ENCODE measurements at places on chromosomes 7 and 10.

DNA sequence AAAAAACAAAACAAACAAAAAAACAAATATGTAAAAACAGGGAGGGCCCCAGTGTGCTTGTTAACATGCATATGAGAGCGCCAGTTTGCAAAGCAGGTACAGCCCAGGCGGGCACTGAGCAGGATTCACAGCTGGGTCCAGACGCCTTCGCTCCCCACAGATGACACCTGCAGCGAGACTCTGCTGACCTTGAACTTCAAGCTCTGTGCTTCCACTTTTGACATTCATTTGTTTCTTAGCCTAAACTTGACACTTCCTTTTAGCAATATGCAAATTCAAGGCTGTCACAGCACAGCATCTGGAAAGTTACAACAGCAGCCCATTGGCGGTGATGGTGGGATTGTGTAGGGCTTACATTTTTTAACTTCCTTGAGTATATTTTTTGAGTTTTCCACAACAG lies 88.8 kb upstream of the TNS3 start:
- DNase-seq: no peak

- DNase-seq: no peak
Observed at GRCh38 chr7:75888464-75889222, 9.8 kb downstream of the RHBDD2 start.

DNA sequence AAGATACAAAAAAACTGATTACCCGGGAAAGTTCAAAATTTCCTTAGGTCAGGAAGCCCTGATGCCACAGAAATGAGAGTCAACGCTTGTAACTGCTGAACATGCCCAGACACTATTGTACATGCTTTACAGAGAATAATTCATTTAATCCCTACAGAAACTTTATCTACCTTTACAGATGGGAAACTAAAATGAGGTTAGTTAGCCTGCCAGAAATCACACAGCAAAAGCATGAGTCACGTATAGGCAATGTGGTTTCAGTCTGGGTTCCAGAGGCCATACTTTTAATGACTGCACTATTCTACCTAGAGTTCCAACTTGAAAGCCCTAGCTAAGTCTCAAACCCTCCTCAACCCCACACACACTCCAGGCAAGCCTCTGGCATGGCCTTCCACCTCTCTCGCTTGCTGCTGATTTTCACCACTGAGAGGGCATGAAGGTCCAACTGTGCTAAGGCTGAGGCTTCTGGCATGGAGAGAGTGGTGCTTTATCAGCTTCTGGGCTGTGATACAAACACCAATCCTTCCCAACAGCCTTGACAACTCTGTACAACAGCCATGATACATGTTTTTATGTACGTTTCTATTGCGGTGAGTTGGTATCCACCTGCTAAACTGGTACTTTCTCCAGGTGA lies 1011.2 kb upstream of the GHITM start:
- DNase-seq: no peak

- no peak for DNase-seq
Observed at GRCh38 chr10:117750616-117751015, 208.1 kb downstream of the EMX2 start.

- DNase-seq: no peak
Observed at GRCh38 chr10:60733517-60733822, 44.8 kb upstream of the CDK1 start.

- no peak for DNase-seq
Observed at GRCh38 chr10:34172936-34173533, 642.1 kb downstream of the PARD3 start.

GRCh38 chr10:128008521-128009250 lies 101.8 kb downstream of the PTPRE start:
- no peak for DNase-seq

DNA sequence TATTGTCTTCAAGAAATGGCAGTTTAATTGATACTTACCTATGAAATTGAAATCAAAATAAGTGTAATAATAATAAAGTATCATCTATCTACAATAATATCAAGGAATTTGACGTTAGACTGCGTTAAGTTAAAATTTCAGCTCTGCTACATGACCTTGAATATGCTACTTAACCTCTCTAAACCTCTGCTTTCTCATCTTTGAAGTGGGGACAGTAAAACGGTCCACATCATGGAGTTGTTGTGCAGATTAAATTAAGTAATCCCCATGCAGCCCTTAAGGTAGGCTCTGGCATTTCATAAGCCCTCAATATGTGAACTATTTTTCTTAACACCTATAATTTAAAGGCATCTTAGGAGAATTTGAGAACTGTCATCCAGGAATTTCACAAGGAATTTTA lies 252.4 kb upstream of the PHF14 start:
- DNase-seq: no peak

DNA sequence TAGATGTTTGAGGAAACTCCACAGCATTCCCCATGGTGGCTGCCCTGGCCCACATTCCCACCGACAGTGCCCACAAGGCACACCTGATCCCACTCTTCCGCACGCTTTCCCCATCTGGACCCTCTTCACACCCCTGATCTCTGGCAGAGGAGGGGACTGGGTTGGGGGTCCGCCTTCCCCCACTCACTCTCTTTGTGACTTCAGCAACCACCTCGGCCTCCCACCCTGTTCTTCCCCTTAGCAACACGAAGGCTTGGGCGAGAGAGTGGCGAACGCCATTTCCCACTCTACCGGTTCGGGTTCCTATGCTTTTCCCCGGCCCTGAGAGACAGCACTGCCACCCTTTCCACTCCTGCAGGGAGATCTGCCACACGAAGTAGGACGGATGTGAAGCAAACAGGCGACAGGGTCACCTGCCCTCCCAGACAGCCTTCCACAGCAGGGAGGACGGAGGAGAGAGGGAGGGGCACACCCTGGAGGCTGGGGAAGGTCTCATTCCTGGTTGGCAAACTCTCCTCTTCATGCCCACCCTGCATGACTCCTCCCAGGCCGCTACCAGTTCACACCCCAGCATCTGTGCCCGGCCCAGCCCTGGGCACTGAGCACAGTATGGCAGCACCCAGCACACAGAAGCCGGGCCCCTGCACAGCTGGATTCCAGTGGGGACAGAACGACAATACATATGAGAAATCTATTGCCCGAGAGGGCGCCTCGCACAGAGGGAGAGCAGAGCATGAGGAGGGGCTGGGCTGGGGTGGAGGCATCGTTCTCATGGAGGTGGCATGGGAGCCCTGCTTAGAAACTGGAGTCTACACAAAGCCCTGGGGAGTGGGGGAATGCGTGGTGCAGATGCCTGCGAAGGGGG lies 93.5 kb downstream of the PAXIP1 start:
- no peak for DNase-seq

DNA sequence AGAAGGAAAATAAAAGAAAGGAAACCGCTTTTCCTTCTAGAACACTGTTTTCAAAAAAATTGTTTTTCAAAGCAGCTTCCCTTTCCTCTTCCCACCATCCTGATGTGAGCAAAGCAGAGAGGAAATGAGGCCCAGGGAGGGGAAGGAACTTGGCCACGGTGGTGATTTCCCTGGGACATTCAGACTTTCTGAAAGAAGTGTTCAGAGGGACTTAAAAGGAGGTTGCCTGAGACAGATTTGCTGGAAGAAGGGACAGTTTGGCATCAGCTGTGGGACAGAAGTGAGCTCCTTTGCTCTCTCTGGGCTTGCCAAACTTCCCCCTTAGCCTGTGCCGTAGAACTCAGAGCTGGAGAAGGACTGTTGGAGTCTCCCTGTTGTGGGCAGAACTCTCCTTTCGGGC lies 30.3 kb downstream of the ADCYAP1R1 start:
- DNase-seq: no peak

GRCh38 chr10:97097084-97097433 lies 88.7 kb downstream of the SLIT1 start:
- DNase-seq: no peak

- no peak for DNase-seq
Observed at GRCh38 chr7:130891254-130892094, 157.5 kb upstream of the KLF14 start.

DNA sequence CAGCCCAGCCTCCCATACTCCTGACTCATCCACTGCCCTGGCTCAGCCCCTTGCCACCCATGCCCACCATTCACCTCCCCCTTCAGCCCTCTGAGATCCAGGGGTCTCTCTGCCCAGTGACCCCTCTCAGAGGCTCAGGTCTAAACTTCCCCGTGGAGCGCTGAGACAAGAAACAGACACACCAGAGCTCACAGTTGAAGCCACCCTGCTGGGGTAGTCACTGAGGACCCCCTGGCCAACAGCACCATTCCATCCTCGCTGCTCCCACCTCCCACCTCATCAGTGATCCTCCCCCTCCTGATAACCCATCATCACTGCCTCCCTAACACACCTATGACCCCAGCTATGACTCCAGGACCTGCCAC lies 100.7 kb downstream of the GRID1 start:
- DNase-seq: no peak

DNA sequence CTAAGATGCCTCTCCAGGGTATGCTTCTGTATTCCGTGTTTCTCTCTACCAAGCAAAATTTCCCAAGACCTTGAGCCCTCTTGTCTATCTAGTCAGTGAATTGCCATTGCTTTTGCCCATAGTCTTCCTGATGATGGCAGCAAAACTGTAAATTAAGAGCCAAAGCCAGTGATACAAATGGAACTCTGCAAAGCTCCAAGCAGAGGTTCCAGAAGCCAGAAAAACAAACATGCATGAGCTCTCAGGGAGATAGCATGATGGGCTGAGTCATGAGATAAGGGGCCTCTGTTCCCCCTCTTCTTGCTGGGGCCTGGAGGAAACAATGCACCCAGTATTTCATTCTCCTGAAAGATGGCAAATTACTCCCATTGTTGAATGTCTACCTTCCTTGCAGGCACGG lies 24.7 kb downstream of the LSMEM1 start:
- no peak for DNase-seq

GRCh38 chr7:6554848-6555247 lies 3.6 kb upstream of the GRID2IP start:
- DNase-seq: no peak

DNA sequence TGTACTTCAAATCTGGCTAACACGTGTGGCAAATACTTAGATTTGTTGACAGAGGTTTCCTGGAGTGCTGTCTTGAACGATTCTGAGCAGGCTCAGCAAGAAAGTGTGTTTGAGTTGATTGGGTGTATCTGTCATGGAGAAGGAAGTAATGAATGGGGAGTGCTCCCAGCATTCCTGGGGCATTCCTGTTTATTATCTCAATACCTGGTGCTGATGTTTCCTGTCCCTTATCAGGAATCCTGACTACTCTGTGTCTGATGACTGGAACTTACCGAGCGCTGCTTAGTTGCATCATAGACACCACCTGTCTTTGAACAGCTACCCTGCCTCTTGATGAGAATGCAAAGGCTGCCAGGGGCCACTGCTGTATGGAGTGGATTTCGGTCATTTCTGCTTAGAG lies 41.0 kb upstream of the TMEM248 start:
- DNase-seq: no peak

DNA sequence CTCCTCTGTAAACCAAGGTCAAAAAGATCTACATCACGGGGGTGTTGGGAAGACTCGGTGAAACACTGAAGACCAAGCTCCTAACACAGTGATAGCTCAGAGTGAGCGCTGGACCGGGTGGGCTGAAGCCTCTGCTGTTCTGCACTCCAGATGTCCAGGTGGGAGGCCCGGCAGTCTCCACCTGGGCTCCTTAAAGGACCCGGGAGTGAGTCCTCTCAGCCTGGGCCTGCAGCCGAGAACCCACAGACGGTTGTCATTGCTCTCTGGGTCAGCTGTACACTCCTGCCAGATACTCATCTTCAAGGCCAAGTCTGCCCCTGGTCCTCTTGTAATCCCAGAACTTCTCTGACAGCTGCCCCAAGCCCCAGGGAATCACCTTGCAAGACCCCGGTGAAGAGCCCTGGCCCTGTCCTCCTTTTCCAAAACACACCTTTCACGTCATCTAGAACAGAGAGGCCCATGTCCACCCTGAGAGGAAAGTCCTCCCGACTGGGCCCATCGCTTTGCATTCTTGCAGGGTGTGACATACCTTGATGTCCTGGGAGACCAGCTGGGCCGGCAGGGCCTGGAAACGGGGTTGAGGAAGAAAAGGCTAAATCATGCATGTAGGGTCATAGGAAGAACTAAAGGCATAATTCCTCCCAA lies 43.7 kb downstream of the COL17A1 start:
- no peak for DNase-seq

GRCh38 chr10:112160834-112161233 lies 22.7 kb downstream of the GPAM start:
- no peak for DNase-seq

GRCh38 chr10:46240684-46241565 lies 45.9 kb upstream of the ANTXRL start:
- DNase-seq: no peak

DNA sequence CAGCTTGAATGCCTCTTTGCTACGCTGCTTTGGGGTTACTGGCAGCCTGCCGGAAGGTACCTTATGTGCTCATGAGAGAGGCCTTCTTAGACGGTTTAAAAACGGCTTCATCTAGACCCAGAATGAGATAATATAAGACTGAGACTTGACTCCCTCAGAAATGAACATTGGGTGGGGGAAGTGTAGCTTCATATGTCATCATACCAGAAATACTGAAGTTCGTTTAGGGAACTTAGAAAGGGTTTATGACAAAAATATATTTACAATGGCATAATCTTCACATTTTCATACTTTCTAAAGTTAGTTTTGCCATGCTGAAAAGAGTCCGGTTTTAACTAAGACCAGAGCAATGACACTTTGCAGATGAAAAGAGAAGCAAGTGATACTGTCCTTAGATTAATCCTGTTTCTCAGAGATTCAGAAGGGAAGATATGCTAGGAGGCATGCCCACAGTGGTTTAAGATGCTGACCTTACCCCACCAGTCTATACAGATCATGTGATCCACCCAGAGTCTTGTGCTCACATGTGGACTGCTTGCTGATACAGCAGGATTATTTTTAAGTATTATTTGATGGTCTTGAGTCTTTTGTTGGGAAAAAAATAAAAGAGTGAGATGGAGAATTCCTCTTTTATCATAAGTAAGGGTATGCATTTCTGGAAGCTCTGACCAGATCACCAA lies 40.8 kb upstream of the HGF start:
- DNase-seq: no peak

DNA sequence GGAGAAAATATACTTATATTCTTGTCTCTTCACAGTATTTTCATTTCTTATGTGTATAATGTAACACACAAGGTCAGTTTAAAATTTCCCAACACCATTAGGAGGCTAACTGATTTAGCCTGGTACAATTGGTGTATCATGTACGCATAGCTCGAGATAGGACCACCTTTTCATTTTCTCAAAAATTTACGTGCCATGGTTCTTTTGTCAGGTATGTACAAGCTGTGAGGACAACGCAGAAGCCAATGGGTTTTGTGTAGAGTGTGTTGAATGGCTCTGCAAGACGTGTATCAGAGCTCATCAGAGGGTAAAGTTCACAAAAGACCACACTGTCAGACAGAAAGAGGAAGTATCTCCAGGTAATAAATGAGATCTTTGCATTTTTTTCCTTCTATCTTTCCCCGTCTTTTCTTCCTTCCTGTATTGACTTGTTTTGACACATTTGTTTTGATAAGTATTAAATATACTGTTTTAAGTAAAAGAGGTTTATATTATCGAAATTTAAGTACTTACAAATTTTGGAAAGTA lies 55.0 kb downstream of the TRIM24 start:
- no peak for DNase-seq
